ENCODE measurements at places on chromosomes 12 and 14. TPM values are rescaled to one million over a fixed set of nuclear protein-coding genes. Genes with fewer than 3 reads are reported as not detected.

GRCh38 chr14:20219033-20219432 lies 4.5 kb upstream of the OR11H6 start:
- DNase-seq: no peak

DNA sequence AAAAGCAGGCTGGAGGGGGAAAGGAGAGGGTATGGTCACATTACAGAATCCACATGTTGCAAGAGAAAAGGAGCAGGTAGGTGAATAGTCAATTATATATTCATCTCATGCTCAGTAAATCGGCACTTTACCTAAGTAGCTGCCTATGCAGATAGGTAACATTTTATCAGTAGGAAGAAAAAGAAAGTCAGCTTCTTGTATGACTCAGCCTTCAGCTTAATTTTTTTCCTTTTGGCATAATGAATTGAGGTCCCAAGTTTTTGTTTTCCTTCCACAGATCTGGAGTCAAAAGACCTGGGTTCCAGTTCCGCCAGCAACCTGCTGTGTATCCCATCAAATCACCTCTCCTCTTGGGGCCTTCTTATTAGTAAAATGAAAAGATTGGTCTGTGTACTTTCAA lies 6.0 kb upstream of the ACSM4 start:
- DNase-seq: no peak

DNA sequence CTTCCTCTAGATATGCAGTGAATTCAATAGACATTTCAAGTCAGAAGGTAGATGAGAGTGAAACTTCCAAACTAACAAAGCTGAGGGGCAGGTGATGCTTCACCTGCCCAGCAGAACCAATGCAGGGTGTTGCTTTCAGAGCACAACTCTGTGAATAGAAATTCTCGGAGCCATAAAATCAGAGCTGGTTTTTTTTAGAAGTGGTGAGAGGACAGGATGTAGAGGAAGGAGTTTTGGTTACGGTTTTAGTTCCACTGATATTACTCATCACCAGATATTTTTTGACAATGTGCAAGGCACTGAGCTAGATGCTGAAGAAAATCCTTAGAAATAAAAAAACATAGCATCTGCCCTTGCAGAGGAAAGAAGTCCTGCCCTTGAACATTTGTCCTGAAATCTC lies 62.2 kb downstream of the BMP4 start:
- no peak for DNase-seq

GRCh38 chr14:24057867-24058259 lies 6.1 kb downstream of the CARMIL3 start:
- no peak for DNase-seq

- no peak for DNase-seq
Observed at GRCh38 chr14:75456069-75456996, 28.5 kb downstream of the JDP2 start.

GRCh38 chr14:21535545-21536417 lies 9.6 kb upstream of the SALL2 start:
- no peak for DNase-seq

DNA sequence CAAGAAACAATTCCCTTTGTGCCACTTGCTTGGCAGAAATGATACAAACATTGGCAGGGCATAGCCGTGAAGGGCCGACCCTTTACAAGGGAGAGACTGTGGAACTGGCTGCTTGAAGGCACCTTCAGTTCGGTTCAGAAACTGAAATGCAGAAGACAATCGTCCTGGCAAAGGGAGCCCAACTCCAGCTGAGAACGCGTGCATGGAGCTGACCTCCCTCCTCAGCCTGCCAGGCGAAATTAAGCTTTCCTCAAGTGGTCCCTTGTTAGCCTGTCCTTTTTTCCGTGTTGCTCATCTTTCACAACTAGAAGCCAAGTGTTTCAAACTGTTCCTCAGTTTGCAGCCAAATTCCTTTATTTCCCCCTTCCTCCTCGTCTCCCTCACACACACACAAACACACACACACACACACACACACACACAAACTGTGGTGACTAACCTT lies 8.1 kb downstream of the LGR5 start:
- DNase-seq: no peak

- no peak for DNase-seq
Observed at GRCh38 chr14:106200541-106201315, 674.3 kb downstream of the TMEM121 start.

DNA sequence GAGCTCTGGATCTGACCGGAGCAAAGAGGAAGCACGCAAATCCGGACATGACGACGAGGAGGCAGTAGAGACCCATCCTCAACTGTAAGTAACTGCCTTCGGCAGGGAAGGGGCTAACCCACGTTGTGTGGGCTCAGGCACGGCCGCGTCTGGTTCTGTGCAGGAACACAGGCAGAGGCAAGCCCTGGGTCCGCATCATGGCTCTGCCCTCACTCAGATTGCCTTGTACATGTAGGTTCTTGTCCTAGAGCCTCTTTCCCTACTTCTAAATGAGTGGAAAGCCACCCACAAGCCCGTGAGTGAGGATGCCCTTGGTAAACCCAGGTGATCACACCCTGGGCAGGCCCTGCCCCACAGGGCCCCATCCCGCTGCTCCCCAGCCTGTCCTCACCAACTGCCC lies 8.9 kb upstream of the RPLP0 start:
- no peak for DNase-seq

- DNase-seq: peak; percentile 64
Observed at GRCh38 chr12:15584366-15585041, 204.7 kb downstream of the EPS8 start.

- DNase-seq: no peak
Observed at GRCh38 chr14:69580009-69580577, 5.4 kb upstream of the CCDC177 start.

C12orf54 gene
- total RNA-seq: not detected

DNAJC22 gene
- total RNA-seq: 0.85 TPM

RD3L gene
- total RNA-seq: not detected

TAMALIN gene
- total RNA-seq: 42.7 TPM

GOLT1B gene
- 30.6 TPM for total RNA-seq
